ENCODE measurements at places on chromosomes 12 and 14. TPM values are rescaled to one million over a fixed set of nuclear protein-coding genes. Genes with fewer than 3 reads are reported as not detected.

- H3K36me3 ChIP-seq: no peaks in the 10 kb centered on the region
- no peak overlapping the region for H3K4me3 ChIP-seq
- H3K27ac ChIP-seq: no peak overlapping the region
- no peaks in the 10 kb centered on the region for H3K4me1 ChIP-seq
Observed at GRCh38 chr12:7293670-7294069, 10.2 kb upstream of the ACSM4 start.

DNA sequence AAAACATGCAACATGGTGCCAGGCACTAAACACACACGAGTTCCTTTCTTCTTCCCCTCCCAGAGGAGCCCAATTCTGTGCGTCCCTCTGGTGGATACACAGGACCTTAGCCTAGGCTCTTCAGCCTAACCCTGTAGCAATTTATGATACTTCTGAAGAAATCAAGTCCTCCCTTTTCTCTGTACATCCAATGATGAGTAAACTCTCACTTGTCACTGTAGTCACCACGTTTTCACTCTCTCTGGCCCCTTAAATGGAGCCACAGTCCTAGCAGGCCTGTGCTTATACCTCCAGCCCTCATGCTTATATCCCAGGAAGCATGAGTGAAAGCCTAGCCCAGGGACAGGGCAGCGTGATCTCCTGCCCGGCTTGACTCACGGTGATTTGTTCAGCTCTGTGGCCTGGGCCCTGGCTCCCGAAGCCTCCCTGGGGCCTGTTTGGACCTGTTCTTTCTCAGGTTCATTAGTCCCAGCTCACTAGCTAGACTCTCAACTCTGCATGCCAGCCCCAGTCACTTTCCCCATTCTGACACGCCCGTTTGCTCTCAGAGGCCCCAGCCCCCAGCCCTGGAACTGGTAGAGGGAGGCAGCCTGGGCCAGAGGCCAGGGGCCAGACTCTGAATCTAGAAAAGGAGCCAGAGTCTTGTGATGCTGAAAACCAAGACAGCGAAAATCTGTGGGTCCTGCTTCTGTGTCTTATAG, 24.1 kb upstream of the PLEKHG3 start:
- H3K36me3 ChIP-seq: no peaks in the 10 kb centered on the region
- H3K4me3 ChIP-seq: no peak overlapping the region
- no peaks in the 10 kb centered on the region for H3K27me3 ChIP-seq
- peaks cover 8% of the 10 kb centered on the region for H3K4me1 ChIP-seq

- H3K4me1 ChIP-seq: no peaks in the 10 kb centered on the region
- H3K27me3 ChIP-seq: no peaks in the 10 kb centered on the region
- H3K4me3 ChIP-seq: no peak overlapping the region
- H3K36me3 ChIP-seq: no peaks in the 10 kb centered on the region
- DNase-seq: no peak
Observed at GRCh38 chr12:113448873-113449272, 22.8 kb downstream of the LHX5 start.

Gene LPAR5
- total RNA-seq: 0.44 TPM

- no peak overlapping the region for H3K27ac ChIP-seq
- no peak overlapping the region for H3K4me3 ChIP-seq
- no peak for DNase-seq
- no peaks in the 10 kb centered on the region for H3K4me1 ChIP-seq
- no peaks in the 10 kb centered on the region for H3K27me3 ChIP-seq
Observed at GRCh38 chr14:65224799-65225198, 122.5 kb upstream of the MAX start.

DNA sequence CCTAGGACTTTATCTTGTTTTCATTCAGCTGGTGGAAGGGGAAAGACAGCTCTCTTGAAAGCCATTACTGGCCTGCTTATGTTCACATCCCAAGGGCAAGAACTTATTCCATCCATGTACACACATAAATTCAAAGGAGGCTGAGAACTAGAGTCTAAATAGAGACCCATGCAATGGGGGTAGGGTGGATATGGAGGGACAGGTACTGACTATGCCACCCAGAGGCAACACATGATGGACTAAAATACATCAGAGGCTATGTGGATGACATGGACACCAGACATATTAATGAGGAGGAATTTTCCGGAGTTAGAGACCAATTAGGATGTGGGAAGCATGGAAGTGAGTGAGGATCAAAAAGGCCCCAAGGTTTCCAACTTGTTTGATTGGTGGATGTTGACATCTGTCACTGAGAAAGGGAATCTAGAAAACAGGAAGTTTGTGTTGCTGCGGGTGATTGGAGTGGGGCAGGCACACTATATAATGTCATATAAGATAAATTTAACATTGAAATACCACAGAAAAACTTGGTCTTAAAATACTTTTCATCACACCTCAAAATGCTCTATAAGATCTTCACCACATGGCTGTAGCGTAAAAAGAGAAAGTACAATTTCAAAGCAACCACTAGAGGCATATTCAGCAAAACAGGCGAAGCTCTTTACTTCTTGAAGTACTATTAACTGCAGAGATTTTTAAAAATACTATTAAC, 130.4 kb downstream of the GRIP1 start:
- no peaks in the 10 kb centered on the region for H3K27me3 ChIP-seq
- no peak for DNase-seq
- no peaks in the 10 kb centered on the region for H3K36me3 ChIP-seq
- H3K4me1 ChIP-seq: no peaks in the 10 kb centered on the region
- H3K27ac ChIP-seq: no peak overlapping the region

GRCh38 chr12:91140026-91140931, 29.0 kb upstream of the LUM start:
- no peaks in the 10 kb centered on the region for H3K4me1 ChIP-seq
- no peaks in the 10 kb centered on the region for H3K36me3 ChIP-seq
- no peak overlapping the region for H3K4me3 ChIP-seq
- H3K27ac ChIP-seq: peak overlapping the region; percentile 15

GRCh38 chr14:103576371-103577024, 13.7 kb downstream of the COA8 start:
- peaks cover 9% of the 10 kb centered on the region for H3K4me1 ChIP-seq
- peak; percentile 87 for DNase-seq
- H3K36me3 ChIP-seq: peaks cover 76% of the 10 kb centered on the region
- no peak overlapping the region for H3K4me3 ChIP-seq

Gene ADAM21
- 0.11 TPM for total RNA-seq

- peak within 1 kb of the TSS; percentile 73 for H3K4me3 ChIP-seq
- no peaks in the 10 kb centered on the region for H3K27me3 ChIP-seq
Observed at GRCh38 chr14:67532998-67533753, at the start of gene PLEKHH1. PLEKHH1 (plus strand) TSS chr14:67533290; CDS start chr14:67541868, 8,578 bp downstream.

Gene PIWIL1
- total RNA-seq: not detected

DNA sequence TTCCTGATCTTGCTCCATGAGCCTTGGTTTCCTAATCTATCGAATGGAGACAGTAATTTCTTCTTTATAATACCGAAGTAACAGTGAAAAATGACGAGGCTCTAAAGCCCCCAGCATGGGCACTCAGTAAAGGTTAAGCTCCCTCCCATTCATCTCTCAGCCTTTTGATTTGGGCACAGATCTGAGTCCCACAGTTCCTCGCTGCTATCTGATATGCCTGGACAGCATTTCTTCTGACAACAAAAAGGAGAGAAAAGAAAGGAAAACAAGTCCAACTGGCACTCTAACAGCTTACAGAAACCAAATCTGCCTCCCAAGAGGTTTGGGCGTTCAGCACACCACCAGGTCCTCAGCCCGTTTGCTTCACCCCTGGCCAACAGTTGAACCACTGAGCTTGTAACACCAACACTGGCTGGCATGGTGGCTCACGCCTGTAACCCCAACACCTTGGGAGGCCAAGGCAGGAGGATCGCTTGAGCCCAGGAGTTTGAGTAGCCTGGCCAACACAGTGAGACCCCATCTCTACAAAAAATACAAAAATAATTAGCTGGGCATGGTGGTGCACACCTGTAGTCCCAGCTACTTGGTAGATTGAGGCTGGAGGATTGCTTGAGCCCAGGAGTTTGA, 19.5 kb downstream of the CCDC88C start:
- H3K4me3 ChIP-seq: no peak overlapping the region
- H3K4me1 ChIP-seq: no peaks in the 10 kb centered on the region
- no peaks in the 10 kb centered on the region for H3K36me3 ChIP-seq
- H3K27ac ChIP-seq: no peak overlapping the region

DNA sequence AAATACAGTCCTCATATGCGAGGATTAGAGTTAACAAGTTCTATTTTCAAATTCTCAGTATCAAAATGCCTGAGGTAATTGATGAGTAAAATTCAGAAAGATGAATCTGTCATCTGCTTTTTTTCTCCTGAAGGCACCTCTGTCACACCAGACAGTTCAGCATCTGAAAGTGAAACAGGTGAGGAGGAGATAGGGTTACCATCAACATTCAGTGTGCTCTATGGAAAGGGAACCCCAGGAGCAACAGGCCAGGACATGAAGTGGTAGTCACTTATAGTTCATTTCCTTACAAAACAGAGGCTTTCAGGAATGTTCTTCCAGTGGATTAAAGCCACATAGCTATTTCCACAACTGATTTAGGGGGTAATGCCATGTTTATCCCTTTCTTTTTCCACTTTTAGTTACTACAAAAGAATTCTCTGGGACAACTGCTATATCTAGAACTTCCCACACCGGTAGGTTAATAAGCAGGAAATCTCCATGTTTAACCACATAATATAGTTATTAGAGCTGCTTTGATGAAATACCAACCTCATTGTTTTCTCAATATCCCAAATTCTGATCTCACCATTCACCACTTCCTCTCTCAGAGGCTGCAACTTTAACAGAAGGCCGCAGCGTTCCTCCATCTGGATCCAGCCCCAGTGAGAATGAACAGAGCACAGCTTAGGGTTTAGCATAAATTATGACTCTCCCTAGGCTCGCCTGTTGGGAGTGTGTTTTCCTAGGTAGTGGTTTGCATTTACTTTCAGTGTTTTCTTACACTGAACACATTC, 177.0 kb upstream of the CNTN1 start:
- H3K27ac ChIP-seq: no peak overlapping the region
- H3K4me3 ChIP-seq: no peak overlapping the region
- H3K4me1 ChIP-seq: no peaks in the 10 kb centered on the region
- H3K27me3 ChIP-seq: no peaks in the 10 kb centered on the region
- H3K36me3 ChIP-seq: no peaks in the 10 kb centered on the region

Gene C12orf50
- total RNA-seq: not detected

DNA sequence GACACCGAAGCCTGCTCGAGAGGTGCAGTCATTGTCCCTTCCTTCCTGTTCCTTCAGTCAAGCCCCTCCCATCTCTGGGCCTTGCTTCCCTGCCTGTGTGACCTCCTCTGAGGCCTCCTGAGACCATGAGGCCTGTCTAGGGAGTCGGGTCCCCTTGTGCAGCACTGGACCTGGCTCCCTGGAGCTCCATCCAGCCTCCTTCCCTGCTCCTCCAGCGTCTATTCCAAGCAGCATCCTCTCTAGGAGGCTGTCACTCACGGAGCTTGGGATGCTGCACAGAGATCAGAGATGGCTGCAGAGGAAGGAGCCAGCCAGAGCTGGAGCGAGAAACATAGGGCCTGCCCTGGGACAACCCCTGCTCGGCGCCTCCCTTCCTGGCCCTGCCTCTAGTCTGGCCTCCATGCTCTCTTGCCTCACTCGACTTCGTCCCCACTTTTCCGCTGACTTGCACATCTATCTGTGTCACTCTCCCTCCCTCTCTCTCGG, 142.7 kb downstream of the BCL11B start:
- no peaks in the 10 kb centered on the region for H3K4me1 ChIP-seq

Gene LRTM2
- not detected for total RNA-seq

DNA sequence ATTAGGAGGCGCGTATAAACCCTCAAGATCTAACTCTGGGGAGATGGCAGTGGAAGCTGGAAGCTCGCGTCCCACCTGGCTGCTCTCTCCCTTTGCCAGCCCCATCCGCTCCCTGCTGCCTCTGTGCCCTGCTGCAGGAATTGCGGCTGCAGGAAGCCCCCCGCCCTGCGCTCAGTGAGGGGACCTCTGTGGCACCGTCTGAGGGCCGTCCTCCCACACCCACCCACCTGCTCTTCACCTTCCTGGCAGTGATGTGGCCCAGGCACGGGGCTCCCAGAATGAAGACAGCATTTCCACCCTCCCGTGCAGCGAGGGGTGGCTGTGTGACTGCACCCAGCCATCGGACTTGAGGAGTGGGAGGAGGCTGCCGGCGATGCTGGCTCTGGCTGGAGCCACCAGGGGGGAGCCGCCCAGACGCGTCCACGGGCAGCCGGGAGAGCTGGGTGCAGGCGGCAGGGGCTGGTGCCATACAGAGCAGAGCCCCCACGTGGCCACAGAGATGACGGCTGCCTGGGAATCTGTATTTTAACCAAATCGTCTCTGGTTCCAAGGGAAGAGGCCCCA, 28.3 kb upstream of the GALNT9 start:
- H3K27me3 ChIP-seq: no peaks in the 10 kb centered on the region
- no peak for DNase-seq
- no peak overlapping the region for H3K4me3 ChIP-seq

DNA sequence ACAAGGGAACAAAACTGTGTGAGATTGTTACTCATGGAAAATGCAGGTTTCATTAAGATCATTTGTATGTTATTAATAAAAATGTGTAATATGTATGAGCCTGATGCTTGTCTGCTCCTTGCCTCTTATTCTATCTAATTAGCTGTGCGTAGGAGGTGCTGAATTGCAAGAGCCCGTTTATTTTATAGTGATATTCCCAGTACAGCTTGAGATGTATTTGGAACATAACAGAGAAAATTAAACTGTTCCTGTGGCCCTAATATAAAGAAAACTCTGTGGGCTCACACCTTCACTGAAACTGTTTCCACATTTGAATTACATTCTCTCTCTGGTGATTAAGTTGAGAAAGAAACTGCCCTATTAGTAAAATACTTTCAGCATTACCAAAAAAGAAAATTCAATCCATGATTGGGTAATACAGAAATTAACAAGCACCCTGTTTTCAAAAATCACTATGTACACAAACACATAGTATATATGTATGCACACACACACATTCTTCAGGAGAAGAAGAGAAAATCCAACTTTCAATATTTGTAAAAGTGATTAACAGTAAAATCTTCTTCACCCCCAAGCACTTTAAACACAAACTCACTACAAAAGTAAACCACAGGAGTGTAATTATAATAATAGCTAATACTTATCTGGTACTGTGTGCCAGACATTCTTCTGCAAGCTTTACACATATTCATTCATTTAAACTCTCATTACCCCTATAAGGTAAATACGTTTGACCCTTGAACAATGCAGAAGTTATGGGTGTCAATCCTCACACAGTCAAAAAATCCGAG, 233.2 kb downstream of the PHLDA1 start:
- no peak overlapping the region for H3K27ac ChIP-seq
- no peaks in the 10 kb centered on the region for H3K27me3 ChIP-seq
- no peaks in the 10 kb centered on the region for H3K36me3 ChIP-seq
- DNase-seq: no peak

Gene YARS2
- total RNA-seq: 11.0 TPM
